PC-9 (cell line): ENCODE measurements at places on chromosomes 1 and 21. TPM values are rescaled to one million over a fixed set of nuclear protein-coding genes. Genes with fewer than 3 reads are reported as not detected.

Gene HSD3B2
- not detected in 2 replicates for total RNA-seq

Gene SELL
- total RNA-seq, result 6.5 and 6.7 TPM in 2 replicates

Gene CENPF
- 102 and 156 TPM in 2 replicates for total RNA-seq

Gene OR2L5
- not detected in 2 replicates for total RNA-seq

Gene FCRL6
- total RNA-seq, result not detected in 2 replicates

Gene SH2D2A
- total RNA-seq, result 4.0 and 5.8 TPM in 2 replicates

Gene TINAGL1
- 162 and 191 TPM in 2 replicates for total RNA-seq

Gene OR2L3
- total RNA-seq, result not detected in 2 replicates

Gene MIB2
- total RNA-seq, result 75.0 and 92.8 TPM in 2 replicates

Gene SPRR1A
- not detected in 2 replicates for total RNA-seq

Gene TNFSF4
- 0.23 and 1.5 TPM in 2 replicates for total RNA-seq

Gene SPRR3
- total RNA-seq, result 0.57 TPM in 1 of 2 replicates, not detected in the other

Gene TNFRSF9
- total RNA-seq, result 0.70 and 1.3 TPM in 2 replicates

DNA sequence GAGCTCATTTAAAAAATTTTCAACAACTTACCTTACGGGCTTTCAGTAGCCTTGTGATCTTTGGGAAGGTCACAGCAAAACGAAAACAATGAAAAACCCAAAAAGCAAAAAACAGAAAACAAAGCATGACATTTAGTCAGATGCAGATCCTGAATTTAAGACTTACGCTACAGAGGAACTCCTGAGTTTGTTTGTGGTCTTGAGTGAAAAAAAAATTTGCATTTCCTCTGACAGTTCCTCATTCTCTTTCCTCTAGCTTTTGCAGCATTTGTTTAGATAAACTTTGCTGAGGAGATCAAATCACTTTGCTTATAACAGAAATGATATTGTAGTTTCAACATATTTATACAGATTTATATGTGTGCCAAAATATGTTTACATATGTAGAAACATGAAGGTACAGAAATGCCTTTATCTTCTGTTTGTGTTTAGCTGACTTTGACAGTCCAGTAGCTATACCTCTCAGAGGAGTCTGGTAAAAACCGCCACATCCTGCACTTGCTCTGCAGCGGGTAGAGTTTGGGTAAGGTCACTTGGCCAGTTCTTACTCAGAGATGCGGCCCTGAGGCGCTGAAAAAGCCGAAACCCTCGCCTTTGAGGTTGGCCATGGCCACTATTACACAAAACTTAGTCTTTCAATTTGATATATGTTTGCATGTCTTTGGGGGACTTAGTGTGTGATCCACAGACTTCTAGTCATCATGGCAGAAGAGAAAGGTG, 142.5 kb downstream of the TNR start:
- no peak for DNase-seq

DNA sequence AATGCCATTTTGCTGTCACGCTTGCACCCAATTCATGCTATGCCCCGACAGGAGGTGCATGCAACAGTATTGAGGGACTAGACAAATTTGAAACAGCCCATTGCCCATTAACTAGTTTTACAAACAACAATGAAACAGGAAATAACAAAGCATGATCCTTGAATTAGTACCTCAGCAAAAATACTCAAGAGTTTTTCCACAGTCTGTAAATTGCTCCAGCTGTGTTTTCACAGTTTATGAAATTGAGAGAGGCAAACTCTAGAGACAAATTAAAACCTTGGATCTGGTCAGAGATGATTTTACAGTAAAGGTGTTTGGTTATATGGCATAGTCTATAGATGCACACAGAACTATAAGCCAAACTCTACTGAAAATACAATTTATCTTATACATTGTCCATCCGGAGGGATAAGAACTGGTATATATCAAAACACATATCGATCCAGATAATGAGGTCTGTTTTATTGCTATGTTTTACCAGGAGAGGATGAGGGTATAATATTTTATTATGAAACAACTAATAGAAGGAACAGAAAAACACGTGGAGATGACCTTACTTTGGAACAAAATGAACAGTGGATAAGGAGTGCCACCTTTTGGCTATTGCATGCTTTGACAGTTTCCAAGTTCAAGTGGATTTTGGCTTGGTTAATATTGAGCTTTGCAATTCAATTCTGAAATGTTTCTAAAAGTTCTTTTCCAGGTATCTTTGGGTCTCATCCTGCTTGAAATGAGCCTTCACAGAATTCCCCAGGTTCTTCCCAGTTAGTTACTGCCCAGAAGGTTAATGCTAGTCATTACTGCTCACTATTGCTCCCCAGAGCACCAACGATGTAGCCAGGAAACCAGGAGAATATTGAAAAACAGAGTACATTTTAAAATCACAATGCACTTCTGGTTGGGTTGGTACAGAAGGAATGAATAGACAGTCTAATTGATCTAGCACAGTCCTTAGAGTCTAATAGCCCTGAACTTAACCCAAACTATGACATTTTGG, 45.7 kb downstream of the ZC3H11B start:
- no peak for DNase-seq

GRCh38 chr1:76562292-76562691, 305.0 kb upstream of the ST6GALNAC5 start:
- no peak for DNase-seq

DNA sequence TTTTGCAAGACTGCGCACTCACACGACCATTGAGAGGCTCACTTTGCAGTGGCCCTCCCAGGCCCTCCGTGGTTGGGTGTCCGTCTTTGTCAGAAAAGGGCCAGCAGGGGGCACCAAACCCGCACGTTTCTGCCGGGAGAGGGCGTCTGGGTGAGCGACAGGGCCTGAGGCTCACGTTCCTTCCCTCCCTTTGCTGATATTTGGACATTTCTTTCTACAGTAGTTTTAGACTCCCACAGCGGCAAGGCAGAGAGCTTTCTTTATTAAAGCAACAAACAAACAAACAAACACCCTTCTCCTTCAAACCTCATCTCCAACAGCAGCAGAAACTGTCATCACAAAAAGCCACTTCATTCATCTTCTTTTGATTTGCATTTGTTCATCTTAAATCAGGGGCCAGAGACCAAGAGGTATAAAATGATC, 79.2 kb upstream of the WDR26 start:
- DNase-seq, result peak; percentile 71

- DNase-seq, result no peak
Observed at GRCh38 chr1:15902882-15903281, 55.4 kb downstream of the SPEN start.

DNA sequence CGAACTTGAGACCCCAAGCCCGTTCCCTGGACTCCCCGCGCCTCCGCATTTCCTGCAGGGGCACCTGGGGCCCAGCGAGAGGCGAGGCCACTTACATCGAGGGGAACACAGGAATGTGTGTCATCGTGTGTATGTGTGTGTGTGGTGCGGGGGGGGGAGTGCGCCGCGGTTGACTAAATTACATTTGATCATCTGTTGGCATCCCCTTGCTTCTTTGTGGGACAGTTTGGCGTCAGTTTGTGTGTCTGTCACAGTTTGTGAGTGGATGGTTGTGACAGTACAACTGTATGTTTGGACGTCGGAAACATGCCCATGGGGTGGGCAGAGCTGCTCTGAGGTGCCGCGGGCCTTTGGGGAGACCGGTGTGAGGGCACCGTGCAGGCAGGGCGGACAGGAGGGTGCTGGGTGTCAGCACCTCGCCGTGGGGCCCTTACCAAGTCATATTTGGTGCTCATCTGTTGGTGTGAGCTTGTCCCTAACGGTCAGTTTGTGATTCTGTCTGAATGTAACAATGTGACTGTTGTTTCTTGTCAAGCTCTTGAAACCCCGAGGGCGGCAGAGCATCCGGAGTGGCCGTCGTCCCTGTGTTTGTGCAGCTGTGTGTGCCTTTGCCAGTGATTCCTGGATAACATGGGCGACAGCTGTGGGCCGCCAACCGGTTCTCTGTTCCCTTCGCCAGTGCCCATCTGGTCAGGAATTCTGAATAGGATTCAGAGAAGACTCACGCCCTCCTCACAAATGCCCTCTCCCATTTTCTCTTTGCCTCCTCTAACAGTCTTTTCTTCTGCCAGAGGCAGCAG, 899 bp downstream of the OPRD1 start:
- no peak for DNase-seq

DNA sequence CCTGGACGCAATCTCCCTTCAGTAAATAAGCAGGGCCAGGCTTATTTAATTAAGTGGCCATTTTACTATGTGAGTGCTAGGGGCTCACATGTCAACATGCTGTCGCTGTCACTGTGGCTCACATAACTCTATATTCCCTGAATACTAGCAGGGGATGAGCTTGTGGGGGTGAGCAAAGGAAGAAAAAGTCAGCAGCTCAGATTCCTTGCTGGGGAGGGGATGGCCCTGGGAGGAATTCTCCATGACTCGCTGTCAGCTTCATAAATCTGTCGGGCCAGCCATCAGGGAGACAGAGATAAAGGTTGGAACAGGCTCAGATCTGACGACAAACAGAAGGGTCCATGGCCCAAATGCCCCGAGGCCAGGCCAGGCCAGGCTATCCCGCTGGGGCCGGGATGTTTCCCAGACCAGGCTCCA, 26.0 kb upstream of the PLEKHG5 start:
- peak; percentile 34 for DNase-seq

DNA sequence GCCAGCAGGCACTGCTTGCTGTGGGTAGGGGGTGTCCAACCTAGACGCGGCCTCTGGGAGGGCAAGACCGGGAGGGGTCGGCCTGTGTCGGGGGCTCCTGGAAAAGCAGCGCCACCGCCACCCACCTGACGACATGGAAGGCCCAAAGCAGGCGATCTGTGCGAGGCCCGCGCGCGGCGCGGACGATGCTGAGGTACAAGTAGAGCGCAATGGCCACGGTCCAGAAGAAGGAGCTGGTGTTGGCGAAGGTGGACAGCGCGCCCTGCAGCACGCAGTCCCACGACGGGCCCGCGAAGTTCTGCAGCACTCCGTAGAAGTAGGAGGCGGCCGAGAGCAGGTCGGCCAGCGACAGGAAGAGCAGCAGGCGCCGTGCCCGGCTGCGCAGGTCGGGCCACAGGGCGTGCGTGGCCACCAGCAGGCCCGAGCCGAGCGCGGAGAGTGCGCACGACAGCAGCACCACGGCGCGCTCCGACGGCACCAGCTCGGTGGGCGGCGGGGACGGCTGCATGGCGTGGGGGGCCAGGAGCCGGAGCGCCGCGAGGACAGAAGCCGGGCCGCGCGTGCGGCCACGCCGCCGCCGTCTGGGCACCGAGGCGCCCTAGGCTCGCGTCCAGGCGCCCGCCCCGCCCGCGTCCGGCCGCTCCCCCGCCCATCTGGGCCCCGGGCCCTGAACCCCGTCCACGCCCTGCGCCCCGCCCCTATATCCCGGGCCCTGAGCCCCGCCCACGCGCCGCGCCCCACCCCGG, at the start of gene GPR157:
Gene GPR157, minus strand, starts transcription at position 583 of the 746 bp plus-strand sequence. Its CDS starts 75 bp downstream, at position 508.
- peak; percentile 52 for DNase-seq

GRCh38 chr1:198156745-198157240, at the start of gene NEK7:
TSS of gene NEK7 (plus strand) at chr1:198156998. CDS start at chr1:198232581, 75,583 bp downstream.
- DNase-seq, result peak; percentile 85

GRCh38 chr1:77193951-77194350, 25.3 kb downstream of the PIGK start:
- no peak for DNase-seq

- DNase-seq, result no peak
Observed at GRCh38 chr1:112256411-112256810, 139.6 kb upstream of the CTTNBP2NL start.

DNA sequence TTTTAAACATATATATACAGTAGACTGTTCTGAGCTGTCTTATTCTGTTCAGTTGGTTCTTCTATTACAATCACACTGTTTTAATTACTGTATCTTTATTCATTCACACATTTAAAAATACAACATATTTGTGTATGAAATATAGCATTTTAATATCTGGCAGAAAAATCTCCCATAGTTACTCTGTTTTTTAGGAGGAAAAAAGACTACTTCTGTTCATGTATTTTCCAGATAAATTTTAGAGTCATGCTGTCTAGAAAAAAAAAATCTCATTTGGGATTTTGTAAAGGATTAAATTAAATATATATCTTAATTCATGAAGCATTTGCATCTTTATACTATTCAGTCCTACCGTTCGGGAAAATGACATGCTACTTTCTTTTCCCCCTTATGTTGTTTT, 101.8 kb upstream of the CD34 start:
- no peak for DNase-seq

- DNase-seq, result no peak
Observed at GRCh38 chr1:32052887-32053286, 19.9 kb upstream of the TMEM39B start.

- no peak for DNase-seq
Observed at GRCh38 chr1:202245391-202245790, 51.8 kb downstream of the LGR6 start.

DNA sequence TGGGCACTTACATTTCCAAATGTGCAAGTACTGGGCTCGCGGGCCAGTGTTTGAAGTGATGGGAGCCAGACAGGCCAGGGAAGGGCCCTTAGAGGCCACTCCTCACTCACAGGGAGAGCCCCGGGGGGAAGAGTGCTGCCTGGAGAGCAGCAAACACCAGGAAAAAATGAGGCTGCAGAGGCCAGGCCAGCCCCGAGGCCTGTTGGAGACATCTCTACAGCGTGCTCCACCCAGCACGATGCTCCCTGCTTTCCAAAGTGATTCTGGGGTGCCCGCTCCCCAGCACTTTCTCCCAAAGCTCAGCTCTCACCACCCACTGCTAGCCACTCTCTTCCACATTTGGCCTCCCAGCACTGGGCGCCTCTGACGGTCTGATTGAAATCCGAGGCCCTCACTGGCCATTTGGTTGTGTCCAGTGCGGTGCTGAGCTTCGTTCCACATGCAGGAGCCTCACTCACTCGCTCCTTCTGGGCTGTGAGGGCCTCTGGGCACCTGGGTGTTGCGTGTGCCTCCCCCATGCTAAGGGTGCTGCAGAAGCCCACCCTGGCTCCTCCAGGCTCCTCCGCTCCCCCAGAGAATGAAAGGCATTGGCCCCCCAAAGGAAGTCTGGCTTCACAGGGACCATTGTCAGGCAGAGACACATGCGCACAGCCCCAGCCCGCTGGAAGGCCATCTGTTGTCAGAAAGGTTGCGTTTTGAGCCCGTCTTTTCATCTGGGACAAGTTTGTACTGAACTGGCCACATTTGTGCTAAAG, 385.4 kb upstream of the VAMP3 start:
- DNase-seq, result no peak

DNA sequence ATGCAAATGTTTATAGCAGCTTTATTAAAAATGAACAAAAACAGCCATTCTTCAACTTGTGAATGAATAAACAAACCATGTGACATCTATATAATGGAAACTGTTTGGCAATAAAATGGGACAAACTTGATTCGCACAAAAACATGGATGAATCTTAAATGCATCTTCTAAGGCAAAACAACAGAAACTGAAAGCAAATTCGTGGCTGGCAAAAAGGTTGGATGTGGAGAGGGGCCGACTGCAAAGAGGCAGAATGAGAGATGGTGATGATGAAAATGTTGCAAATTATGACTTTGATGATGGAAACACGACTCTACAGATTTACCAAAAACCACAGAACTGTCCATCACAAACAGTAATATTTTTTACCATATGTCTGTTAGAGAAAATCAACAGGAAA, 327.0 kb upstream of the NR5A2 start:
- DNase-seq, result no peak

- DNase-seq, result no peak
Observed at GRCh38 chr1:12341667-12342066, 111.8 kb downstream of the VPS13D start.

GRCh38 chr1:205286335-205286950, 35.1 kb downstream of the NUAK2 start:
- no peak for DNase-seq
